ENCODE measurements at places on chromosomes 16 and 17.

DNA sequence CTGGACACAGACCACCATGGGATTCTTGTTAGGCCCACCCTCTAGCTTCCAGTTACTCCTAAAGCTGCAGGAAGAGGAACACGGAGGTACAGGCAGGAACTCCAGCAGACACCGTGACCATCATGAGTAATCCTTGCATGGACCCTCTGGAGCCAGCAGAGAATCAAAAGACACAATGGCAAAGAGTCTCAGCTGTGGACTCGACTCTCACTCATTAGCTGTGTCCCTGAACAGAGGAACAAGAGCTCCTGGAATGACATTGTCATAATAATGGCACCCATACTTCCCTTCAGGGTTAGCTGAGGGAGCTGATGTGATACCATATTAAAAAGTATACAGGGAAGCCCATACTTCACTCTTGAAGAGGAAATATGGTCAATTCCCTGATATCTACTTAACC is 176.3 kb upstream of the ASIC2 start:
- DNase-seq, result no peak

DNA sequence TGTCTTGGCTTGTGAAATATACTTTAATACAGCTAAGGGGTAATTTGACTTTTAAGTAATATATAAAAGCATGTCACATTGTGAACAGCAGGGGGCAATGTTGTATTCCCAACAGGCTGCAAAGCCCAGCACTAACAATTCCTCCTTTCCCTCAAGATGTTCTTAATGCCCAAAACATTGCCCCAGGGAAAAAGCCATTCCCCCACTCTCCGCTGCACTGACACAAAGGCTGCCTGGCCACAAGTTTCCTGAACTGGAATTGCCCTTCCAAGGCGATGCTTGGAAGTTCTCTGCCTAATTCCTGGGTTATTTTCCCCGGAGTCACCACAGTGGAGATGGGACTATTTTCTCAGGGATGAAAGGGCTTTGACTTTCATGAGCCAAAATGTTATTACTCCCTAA is 27.2 kb downstream of the CLEC16A start:
- DNase-seq, result no peak

GRCh38 chr17:35243561-35244340 is 879 bp downstream of the SLFN5 start:
- DNase-seq, result no peak

DNA sequence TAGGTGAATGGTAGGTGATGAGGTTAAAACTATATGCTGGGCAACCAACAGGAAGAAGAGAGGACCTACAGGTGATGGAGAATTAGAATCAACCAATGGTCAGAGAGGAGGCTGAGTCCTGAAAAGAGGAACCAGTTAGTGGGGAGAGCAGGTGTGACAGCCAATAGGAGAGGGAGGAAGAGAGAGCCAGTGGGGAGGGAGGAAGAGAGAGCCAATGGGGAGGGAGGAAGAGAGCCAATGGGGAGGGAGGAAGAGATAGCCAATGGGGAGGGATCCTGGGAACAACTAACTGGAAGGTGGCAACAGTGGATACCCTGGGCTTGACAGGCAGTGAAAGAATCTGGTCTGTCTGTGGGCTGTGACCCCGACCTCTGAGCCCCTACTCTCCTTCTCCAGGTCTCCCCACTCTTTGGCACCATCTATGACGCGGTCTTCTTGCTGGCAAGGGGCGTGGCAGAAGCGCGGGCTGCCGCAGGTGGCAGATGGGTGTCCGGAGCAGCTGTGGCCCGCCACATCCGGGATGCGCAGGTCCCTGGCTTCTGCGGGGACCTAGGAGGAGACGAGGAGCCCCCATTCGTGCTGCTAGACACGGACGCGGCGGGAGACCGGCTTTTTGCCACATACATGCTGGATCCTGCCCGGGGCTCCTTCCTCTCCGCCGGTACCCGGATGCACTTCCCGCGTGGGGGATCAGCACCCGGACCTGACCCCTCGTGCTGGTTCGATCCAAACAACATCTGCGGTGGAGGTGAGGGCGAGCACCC is 3.7 kb downstream of the GUCY2D start:
- no peak for DNase-seq

- DNase-seq, result no peak
Measured at GRCh38 chr17:13785981-13786598, 184.4 kb upstream of the HS3ST3A1 start.

- DNase-seq, result no peak
Measured at GRCh38 chr16:78097548-78097947, 1.9 kb upstream of the WWOX start.

GRCh38 chr16:27951489-27952120 is 111.9 kb downstream of the GSG1L start:
- DNase-seq, result no peak

Measured in stimulated activated CD8-positive, alpha-beta memory T cell treated with anti-CD3 and anti-CD28 coated beads, Interleukin-15, amount 100 ng/mL, for 24 hours (primary cell).